ENCODE measurements at places on chromosomes 3 and 15. TPM values are rescaled to one million over a fixed set of nuclear protein-coding genes. Genes with fewer than 3 reads are reported as not detected.

The B3GALNT1 gene
- total RNA-seq = 10.6 TPM

The GPR149 gene
- total RNA-seq = not detected

The MOBP gene
- total RNA-seq = not detected

The SERPINI2 gene
- total RNA-seq = not detected

The NGRN gene
- total RNA-seq = 87.6 TPM

The SNAP23 gene
- total RNA-seq = 110 TPM

The ARNT2 gene
- 7.0 TPM for total RNA-seq

The FAM174B gene
- total RNA-seq = 1.4 TPM

The HCN4 gene
- not detected for total RNA-seq

The POLG gene
- total RNA-seq = 43.0 TPM

The LRRC31 gene
- total RNA-seq = not detected

The CX3CR1 gene
- total RNA-seq = not detected

The COL7A1 gene
- total RNA-seq = 46.1 TPM

The UBE2Q2 gene
- total RNA-seq = 46.6 TPM

The TXNRD3 gene
- 16.2 TPM for total RNA-seq

The CLSTN2 gene
- 0.14 TPM for total RNA-seq

The C15orf62 gene
- not detected for total RNA-seq

The SCG5 gene
- total RNA-seq = 13.7 TPM

The CYP8B1 gene
- not detected for total RNA-seq

The KBTBD13 gene
- not detected for total RNA-seq

The CD86 gene
- not detected for total RNA-seq

The RHCG gene
- 0.14 TPM for total RNA-seq

The MSL2 gene
- total RNA-seq = 5.1 TPM

The CCR1 gene
- 1.3 TPM for total RNA-seq

The SLC22A13 gene
- 0.28 TPM for total RNA-seq

The EIF2B5 gene
- 27.3 TPM for total RNA-seq

The CHRNA5 gene
- total RNA-seq = 0.14 TPM

The TTLL13 gene
- 0.14 TPM for total RNA-seq

The SNX22 gene
- 0.18 TPM for total RNA-seq

The COPB2 gene
- total RNA-seq = 444 TPM

The OIP5 gene
- total RNA-seq = 0.74 TPM

The RARB gene
- total RNA-seq = 10.3 TPM

The ZNF774 gene
- total RNA-seq = 1.1 TPM

The C3orf85 gene
- total RNA-seq = not detected

The DUOXA2 gene
- total RNA-seq = not detected

The KLHDC8B gene
- total RNA-seq = 23.3 TPM

The RYK gene
- 85.5 TPM for total RNA-seq

The PRR23E gene
- total RNA-seq = not detected

The MYL3 gene
- total RNA-seq = not detected

The ZBED2 gene
- total RNA-seq = 0.28 TPM

The THRB gene
- total RNA-seq = 1.4 TPM

The EDC3 gene
- 12.0 TPM for total RNA-seq

The ZPLD1 gene
- 0.28 TPM for total RNA-seq

The UQCRC1 gene
- total RNA-seq = 241 TPM

The NR2F2 gene
- 4.5 TPM for total RNA-seq

The ANKRD34C gene
- total RNA-seq = not detected

The MANF gene
- 120 TPM for total RNA-seq

The ADGRG7 gene
- not detected for total RNA-seq

The PLA2G4E gene
- total RNA-seq = not detected

The AADAC gene
- 11.3 TPM for total RNA-seq

The UBAP1L gene
- 0.71 TPM for total RNA-seq

The TMCO5A gene
- not detected for total RNA-seq

The SPINK8 gene
- not detected for total RNA-seq

The TNIK gene
- total RNA-seq = 14.9 TPM
